ENCODE measurements at places on chromosomes 3 and 15.

DNA sequence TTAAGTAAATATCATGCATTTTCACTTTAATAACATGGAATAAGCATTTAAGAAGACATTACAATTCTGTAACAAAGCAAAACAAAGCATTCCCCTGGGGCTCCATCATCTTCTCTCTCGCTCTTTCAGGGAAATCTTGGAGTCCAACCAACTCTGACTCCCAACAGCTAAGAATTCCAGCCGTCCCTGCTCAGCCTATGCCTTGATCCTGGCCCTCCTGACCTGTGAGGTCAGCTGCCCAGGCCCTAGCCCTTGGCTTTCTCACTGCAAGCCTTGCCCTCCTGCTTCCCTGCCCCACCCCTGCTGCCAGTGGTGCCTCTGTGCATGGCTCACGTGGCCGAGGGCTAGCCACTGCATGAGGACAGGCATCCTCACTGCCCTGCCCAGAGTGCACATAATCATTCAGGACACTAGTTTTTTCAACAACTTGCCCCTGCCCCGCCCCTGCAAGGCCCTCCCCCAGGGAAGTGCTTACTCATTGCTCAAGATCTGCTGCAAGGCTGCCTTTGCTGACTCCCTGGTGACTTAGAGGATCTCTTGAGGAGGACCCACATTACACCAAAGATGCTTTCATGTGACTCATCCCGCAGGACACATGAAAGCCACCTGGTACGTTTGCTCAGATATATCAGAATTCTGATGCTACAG lies 37.6 kb downstream of the MTMR10 start:
- DNase-seq = peak; percentile 92

DNA sequence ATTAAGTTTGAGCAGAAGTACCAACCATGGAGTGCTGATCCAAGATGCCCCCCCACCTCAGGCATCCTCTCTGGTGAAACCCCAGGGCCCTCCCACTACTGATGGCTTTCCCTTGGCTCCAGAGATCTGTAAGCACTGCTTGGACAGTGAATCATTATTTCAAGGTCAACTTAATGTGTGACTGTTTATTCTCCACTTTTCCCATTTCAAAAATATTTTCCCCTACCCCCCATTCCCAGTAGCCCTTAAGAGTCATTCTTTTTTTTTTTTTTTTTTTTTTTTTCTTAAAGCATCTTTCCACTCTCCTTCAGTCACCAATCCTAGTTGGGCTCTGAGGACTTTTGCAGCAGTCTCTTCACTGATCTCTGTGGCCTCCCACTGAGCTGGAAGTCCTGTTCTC lies 82.6 kb downstream of the PCCB start:
- peak; percentile 76 for DNase-seq

DNA sequence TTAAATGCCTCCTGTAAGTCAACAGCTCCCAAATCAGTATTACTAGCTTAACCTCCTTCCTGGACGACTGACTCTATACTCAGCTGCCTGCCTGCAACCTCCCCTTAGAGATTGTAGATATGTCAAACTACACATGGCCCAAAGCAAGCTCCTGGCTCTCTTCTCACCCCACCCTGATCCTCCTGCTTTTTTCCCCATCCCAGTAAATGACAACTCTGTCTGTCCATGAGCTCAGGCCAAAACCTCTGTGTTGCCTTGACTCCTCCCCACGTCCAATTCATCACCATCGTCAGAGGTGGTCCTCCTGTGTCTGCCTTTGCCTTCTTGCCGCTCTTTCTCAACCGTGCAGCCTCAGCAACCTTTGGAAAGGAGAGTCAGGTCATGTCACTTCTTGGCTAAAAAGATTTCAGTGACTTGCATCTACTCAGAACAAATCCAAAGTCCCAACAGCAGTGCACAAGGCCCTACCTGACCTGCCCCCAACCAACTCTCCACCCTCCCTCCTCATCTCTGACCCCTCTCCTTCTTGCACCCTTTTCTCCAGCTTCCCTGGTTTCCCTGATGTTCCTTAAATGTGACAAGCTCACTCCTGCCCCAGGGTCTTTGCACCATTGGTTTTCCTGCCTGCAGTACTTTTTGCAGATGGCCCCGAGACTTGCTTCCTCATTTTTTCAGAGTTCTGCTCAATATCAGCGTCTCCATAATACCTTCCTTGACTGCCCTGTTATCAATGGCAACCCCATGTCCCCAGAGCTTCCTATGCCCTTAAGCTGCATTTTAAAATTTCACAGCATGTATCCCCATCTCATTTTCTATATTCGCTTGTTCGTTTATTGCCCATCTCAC lies 52.8 kb downstream of the LSM3 start:
- no peak for DNase-seq

- no peak for DNase-seq
Observed at GRCh38 chr15:26632500-26632899, 140.4 kb downstream of the GABRB3 start.

- no peak for DNase-seq
Observed at GRCh38 chr3:173467501-173467900, 70.0 kb downstream of the NLGN1 start.

DNA sequence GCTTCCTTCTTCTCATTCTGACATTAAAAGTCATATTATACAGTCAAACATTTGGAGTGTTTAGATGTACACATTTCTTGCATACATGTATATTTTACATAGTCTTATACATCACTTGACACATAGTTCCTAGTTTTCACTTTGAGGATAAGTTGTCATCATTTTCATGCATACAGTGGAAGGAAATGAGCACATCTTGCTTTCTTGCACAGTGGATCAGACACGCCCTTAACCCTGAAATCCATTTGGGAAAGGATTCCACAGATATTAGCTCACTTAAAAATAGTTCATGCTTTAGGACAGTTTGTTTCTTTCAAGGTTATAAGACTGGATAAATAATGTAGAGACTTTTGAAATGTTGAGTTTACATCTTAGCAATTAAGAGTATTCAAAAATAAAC lies 148.6 kb upstream of the MME start:
- peak; percentile 41 for DNase-seq

- no peak for DNase-seq
Observed at GRCh38 chr3:42140665-42141203, 49.6 kb downstream of the TRAK1 start.

DNA sequence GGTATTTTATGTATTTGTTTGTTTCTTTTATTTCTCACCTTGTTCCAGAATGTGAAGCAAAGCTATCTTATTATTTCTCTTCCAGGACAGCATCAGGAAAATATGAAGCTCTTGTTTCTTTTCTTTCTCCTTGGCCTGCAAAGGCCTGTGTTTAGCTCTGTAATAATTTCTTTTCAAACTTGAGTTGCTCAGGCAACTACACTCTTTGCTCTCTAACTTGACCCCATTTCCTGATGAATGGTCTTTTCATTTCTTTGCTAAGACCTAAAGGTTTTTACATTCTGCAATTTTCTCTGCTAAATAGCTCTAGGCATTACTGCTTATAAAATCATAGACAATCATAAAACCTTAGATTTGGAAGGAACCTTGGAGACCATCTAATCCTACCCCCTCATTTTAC lies 26.2 kb upstream of the ZNF770 start:
- DNase-seq = no peak

DNA sequence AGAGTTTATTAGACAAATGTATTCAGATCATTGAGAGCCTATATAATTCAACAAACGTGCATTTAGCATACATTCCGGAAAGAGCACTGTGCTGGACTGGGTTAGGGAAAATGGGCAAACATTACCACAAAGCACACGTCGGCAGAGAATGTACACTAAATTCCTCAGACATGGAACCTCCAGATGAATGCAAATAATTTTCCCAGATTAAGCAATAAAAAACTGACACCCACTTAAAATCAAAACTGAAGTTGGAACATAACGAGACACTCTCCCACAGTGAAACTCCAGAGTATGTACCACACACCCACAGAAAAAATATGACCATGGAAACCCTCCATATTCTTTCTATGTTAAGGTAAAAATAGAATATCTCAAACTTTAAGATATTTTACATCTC lies 4.8 kb downstream of the SECISBP2L start:
- no peak for DNase-seq

GRCh38 chr15:77870195-77871065 lies 207.1 kb downstream of the TBC1D2B start:
- DNase-seq = peak; percentile 70

GRCh38 chr15:32828507-32829186 lies 110.8 kb downstream of the GREM1 start:
- peak; percentile 79 for DNase-seq

DNA sequence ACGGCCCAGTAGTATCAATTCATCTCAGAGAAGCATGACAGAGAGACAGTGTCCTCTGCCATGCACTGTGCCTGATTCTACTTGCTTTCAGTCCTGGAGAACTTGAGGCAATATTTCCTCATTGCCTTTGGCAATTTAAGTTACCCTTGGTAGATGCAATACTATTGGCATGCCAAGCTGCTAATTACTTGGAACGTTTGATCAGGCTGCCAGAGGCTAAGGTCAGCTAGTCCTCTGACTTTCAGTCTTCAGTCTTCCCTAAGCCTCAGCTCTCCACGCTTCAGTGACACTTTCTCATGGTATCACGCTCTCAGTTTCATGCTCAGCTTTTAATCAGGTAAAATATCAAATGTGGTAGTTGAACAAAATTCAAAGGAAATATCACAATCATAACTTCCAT lies 13.1 kb upstream of the OSBPL11 start:
- DNase-seq = no peak

DNA sequence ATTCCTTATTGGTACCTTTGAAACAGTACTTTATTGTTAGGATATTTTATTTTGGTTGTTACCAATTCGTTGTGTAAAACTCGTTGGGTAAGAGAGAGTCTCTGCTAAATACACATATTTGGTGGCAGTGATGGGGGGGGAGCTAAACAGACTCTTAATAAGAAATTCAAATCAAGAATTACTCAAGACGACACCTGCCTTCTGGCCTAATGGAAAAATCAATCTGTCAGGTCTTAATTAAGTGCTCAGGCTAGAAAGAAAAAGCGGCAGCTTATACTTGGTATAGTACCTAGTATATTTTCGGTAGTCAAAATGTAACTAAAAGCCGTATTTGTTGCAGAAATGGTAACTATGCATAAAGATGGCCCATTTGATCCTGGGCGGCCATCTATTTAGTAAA lies 18.2 kb downstream of the FOXP1 start:
- no peak for DNase-seq

DNA sequence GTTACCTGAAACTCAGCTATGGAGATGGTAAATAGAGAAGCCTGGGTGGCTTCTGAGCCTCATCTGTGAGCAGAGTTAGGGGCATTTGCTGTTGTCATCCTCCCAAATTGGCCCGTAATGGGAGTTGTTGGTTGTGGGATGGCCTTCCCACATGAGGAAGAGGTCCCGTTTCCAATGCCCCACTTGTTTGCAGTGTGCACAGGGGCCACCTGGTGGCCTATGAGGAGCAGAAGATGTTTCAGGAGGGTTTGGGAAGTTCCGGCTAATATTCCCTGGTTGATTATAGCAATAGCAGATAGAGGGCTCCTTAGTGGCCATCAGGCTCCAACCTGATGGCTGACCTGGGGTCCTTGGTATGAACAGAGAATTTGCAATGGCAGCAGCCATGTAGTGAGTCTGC lies 1546.5 kb downstream of the OTOL1 start:
- no peak for DNase-seq

DNA sequence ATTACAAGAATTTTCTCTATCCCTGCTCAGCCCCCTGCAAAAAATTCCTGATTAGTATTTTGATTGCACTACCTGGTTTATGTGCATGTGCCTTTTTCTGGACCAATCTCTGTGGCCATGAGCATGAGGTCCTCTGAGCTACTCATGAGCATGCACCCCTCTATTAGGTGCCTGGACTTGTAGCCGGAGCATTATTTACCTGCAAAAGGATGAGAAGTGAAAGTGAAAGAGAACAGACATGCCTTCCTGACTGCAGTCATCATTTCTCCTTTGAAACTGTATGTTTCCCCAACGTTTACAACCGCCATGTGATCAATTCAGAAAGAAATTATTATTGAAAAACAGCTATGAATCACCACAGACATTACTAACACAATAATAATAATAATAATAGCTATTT lies 1008.8 kb downstream of the ROBO2 start:
- no peak for DNase-seq

DNA sequence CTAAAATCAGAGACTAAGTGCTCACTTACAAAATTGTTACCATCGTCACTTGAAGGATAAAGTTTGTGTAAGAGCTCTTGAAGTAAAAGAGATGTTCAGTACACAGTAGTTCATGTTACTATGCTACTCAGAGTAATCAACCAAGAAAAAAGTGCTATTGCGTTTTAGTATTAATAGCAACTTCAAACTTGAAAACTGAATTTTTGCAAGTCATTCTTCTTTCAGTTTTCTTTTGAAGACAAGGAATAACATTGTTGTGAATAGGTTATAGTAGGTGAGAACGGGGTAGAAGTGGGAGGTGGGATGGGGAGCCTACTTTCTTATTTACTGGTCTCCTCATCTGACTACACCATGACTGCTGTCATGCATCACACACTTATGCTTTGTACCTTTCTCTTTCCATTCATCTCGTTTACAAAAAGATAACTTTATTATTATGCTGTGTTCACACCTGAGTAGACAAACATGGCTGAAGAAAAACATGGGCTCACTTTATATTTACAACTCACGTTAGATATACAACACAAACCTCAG lies 39.3 kb upstream of the P3H2 start:
- DNase-seq = no peak

DNA sequence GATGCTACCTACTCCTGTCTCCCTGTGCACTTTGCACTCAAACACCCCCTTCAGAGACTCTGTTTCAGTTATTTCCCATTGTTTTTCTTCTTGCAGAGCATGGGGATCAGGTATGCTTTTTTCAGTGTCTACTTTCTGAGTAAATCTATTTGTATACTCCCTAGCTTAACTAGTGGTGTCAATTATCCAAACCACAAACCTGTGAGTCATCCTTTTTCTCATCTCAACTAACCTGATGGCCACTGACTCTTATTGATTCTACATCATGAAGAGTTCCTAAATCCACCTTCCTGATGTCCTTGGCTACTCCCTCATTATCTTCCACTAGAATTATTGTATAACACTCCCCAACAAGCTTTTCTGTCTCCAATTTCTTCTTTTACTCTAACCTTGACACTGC lies 68.0 kb downstream of the DIPK2A start:
- DNase-seq = no peak

DNA sequence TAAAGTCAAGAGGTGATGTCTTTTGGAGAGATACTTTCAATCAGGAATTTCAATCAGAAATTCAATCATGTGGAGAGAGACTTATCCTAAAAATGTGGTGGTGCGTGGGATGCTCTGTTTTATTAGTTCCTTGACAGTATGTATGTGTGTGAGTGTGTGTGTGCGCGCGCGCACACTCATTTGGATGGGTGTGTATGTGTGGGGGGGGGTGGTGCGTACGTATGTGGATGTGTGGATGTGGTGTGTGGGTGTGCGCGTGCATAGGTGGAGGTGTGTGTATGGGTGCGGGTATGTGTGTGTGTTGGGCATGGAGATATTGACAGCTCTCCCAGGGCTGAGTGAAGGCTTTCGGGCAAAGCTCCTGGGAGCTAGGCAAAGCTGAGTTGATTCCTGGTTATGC lies 2.4 kb downstream of the ADIPOQ start:
- no peak for DNase-seq

- peak; percentile 30 for DNase-seq
Observed at GRCh38 chr3:115325539-115325938, 178.5 kb upstream of the ZBTB20 start.
